ENCODE measurements at places on chromosomes 1 and 21.

DNA sequence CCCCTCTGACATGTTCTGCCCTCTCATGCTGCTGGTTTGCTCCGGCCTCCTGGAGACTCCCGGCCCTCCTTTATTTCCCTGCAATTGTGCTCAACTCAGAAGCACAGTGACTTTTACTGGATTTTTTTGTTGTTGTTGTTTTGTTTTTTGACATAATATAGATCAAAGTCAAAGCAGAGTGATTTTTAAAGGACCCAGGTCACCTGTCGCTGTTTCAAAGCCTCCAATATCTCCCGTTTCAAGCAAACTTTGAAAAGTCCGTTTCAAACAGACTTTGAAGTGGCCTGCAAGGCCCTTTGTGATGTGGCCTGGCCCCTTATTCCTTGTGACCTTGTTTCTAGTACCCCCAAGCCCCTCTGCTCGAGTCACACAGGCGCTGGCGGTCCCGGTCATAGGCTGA lies 58.1 kb downstream of the TBCE start:
- no peak for DNase-seq

DNA sequence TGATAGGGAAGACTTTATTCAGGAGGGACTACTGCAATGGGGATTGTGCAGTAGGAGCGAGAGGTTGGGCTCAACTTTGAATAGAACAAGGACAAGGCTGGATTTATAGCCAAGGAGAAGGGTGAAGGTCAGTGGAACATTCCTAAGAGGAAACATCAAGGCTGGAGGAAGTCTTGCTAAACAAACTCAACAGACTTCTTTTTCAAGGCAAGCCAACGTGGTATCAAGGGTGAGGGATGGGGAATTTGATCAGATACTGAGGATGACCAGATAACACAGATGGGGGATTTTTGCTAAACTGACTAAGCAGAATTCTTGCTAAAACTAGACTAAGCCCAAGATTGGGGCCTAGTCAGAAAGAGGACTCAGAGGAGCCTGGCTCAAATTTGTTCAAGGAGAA lies 107.3 kb downstream of the DUSP10 start:
- no peak for DNase-seq

DNA sequence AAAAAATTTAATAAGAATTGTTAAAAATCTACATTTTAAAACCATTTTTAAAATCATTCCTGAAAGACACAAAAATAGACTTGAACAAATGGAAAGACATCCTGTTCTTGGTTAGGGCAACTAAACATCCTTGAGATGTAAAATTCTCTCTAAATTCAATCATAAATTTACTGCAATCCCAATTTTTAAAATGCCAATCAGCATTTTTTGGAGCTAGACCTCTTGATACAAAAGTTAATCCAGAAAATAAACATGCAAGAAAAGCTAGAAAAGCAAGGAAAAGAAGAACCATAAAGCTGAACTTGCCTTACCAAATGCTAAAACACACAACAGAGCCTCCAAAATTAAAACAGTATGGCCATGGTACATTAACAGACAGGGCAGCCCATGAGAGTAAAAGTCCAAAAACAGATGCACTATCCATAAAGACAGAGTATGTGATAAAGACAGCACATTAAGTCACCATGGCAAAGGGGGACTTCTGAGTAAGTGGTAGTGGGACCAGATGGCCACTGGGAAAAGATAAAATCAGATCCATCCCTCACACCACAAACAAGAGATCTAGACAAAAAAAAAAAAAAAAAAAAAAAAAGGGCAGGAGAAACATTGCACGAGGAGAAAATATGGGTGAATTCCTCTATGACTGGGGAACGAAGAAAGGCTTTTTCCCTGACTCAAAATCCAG lies 51.4 kb downstream of the NPHP4 start:
- no peak for DNase-seq

GRCh38 chr21:41399246-41399800 lies 26.7 kb upstream of the MX1 start:
- no peak for DNase-seq

DNA sequence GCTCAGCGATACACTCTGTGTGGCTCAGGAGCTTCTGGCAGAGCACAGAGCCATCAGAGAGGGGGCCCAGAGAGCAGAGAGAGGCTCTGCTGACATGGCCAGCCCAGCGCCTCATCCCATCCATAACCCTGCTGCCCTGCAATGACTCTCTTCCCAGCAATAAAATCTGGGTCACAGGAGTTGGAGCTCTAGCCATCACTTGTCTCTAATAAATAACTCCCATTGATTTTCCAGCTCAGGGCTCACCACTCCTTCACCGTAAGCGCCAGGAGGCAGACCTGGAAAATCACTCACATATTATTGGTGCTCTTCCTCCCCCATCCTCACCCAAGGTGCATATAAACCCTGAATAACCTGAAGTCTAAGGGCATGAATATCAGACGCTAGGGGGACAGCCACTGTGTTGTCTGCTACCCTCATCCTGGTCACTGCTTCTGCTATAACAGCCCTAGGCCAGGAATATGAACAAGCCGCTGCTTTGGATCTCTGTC lies at the start of gene APCS:
APCS (plus strand) TSS at position 366 of the 491 bp plus-strand sequence; CDS start at position 462, 96 bp downstream.
- no peak for DNase-seq

DNA sequence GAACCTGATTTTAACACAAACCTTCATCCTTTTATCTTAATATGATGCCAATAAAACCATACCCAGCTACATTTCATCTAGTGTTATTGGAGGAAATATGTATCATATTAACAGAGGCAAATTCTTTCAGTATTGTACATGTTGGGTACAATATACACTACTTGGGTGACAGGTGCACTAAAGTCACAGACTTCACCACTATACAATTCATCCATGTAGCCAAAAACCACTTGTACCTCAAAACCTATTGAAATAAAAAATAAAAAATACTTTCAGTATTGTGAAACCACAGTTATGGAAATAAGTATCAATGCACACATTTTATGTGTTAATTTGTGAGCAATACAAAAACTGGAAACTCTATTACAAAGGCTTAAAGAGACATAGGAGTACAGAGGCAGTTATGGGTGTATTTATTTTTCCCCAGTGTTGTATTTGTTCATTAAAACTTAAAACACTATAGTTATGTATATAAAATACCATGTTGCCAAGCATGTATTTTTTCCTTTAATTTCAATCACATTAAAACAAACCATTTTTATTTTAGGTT lies 25.1 kb upstream of the GPR88 start:
- no peak for DNase-seq

- no peak for DNase-seq
Measured at GRCh38 chr1:230072866-230073265, 5.8 kb downstream of the GALNT2 start.

DNA sequence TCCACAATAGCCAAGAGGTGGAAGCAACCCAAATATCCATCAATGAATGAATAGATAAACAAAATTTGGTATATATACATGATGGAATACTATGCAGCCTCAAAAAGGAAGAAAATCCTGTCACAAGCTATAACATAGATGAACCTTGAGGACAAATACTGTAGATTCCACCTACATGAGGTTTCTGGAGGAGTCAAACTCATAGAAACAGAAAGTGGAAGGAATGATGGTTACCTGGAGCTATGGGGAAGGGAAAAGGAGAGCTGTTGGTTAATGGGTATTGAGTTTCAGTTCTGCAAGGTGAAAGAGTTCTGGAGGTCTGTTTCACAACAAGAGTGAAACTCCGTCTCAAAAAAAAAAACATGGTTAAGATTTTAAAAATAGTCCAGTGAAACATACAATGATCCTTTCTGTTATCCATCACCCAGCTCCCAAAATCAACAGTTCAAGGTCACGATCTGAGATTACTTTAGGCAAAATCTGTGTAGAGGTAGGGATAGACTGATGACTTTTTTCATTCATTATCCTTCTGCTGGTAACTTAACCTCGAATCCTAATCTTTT lies 80.8 kb upstream of the HNRNPU start:
- DNase-seq, result no peak

DNA sequence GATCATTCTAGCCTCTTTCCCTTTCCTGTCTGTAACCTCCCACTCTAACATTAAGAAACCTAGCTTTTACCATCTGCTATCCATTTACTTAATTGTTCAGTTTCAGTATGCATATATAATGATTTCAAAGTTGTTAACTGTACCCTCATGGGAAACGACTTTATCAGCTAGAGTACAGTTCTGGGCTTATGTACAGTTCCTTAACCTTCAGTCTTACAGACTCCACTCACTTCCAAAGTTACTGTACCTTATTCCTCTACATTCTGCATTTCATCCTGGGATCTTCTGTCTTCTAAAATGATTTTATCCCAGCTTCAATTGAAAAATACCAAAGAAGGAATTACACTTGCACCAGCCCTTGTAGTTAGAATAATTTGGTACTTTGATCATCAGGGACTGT lies 108.7 kb upstream of the KCNE2 start:
- DNase-seq, result no peak

GRCh38 chr1:118688891-118689290 lies 299.3 kb downstream of the TBX15 start:
- DNase-seq, result no peak

DNA sequence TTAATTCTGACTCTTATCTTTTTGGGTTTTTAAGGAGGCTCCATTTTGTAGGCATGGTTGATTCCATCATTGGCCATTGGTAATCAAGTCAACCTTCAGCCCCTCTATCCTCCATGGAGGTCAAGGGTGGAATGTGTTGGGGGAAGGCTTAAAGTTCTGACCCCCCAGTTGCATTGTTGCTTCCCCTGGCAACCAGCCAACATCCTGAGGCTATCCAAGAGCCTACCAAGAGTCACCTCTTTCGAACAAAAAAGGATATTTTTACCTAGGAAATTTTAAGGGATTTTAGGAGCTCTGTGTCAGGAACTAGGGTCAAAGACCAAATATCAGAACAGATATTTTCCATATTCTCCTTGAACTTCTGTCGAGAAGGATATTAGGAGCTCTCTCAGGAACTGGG lies 251.8 kb downstream of the RYR2 start:
- no peak for DNase-seq

GRCh38 chr1:58874757-58875755 lies 91.2 kb upstream of the JUN start:
- DNase-seq, result peak; percentile 34

GRCh38 chr1:187236676-187237075 lies 407.9 kb downstream of the PLA2G4A start:
- no peak for DNase-seq

GRCh38 chr1:48055876-48056764 lies 58.9 kb upstream of the TRABD2B start:
- no peak for DNase-seq

DNA sequence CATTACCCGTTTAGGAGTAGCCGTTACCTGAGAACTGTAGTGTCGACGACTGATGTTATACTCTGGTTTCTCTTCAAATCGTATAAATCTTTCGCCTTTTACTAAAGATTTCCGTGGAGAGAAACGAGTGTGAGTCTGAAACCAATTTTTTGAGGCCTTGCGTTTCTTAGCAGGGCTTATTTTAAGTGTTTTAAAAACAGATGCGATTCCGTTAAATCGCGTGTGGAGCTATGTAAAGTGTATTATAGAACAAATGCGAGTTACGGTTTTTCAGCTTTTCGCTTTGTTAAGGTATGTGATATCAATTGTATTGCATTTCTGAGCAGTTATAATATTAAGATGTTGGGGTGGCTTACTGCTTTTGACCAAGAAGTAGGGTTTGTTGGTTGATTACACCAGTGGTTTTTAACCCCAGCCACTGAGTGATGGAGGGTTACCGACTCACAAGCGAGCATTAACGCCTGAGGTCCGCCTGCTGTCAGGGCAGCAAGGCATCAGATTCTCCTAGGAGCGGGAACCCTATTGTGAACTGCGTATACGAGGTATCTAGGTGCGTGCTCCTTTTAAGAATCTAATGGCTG lies 18.0 kb downstream of the KIAA2013 start:
- DNase-seq, result no peak

GRCh38 chr1:167367705-167368104 lies 147.0 kb downstream of the POU2F1 start:
- DNase-seq, result no peak

GRCh38 chr1:114803001-114803400 lies 22.5 kb upstream of the SIKE1 start:
- DNase-seq, result no peak

GRCh38 chr1:76395059-76395458 lies 320.5 kb downstream of the ST6GALNAC3 start:
- DNase-seq, result no peak

GRCh38 chr1:238772322-238772721 lies 614.0 kb upstream of the CHRM3 start:
- DNase-seq, result no peak

DNA sequence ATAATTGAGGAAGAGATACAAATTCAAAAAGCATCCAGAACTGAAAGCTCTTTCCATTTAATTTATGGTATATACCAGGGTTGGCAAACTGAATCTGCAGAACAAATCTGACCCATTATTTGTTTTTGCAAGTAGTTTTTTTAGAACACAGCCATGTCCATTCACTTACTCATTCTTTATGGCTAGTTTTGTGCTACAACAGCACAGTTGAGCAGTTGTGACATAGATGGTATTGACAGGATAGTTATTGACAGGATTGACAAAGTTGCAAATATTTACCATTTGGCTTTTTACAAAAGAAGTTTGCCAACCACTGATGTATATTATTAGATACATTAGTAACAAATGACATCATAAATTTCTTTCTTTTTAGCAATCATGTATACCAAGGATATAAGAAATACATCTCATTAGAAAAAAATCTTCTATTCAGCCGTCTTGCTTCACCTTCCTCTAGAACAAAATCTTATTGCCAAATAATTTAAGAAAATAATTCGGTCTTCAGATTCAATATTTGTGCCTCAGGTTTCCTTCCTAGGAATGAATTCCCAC lies 9.4 kb downstream of the ADAMTS1 start:
- DNase-seq, result no peak

- no peak for DNase-seq
Measured at GRCh38 chr1:38235705-38236104, 189.1 kb upstream of the POU3F1 start.

DNA sequence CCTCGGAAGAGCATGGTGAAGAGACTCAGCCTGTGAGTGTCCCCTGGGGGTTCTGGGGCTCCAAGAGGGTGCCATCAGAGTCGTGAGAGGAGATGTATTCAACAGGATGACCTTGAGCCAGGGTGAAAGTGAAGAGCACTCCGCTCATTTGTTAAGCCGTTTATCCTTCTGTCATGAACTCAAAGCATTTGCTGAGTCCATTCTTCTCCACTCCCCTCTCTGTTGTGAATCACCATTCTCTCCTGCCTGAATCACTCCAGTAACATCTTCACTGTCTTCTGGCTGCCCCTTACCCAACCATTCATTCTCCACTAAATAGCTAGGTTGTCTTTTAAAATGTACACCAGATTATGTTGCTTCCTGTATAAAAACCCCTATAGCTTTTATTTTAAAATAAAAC lies 102.2 kb downstream of the RGL1 start:
- no peak for DNase-seq

- no peak for DNase-seq
Measured at GRCh38 chr1:208044589-208045462, 133.9 kb upstream of the CD34 start.

DNA sequence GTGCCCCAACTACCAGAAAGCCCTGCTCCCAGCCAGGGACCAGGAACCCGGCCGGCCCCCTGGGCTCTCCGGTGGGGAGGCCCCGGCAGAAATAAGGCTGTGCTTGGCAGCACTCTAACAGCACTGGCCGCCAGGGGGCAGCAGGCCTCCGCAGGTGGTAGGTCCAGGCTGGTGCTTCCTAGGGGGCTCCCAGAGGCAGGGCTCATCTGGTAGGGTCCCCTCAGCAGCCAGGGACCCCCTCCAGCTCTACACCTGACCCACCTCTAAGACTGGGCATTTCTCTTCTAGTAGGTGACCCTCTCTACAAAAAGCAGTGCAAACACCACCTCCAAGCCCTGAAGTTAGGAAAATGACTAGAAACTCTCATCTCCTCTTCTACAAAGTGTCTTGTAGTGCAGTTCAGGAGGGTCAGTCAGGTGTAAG lies 85.6 kb downstream of the STUM start:
- peak; percentile 74 for DNase-seq

- no peak for DNase-seq
Measured at GRCh38 chr1:235929216-235929615, 62.5 kb upstream of the LYST start.

GRCh38 chr1:53015508-53015860 lies 46.5 kb upstream of the PODN start:
- DNase-seq, result no peak
